ENCODE measurements at places on chromosomes 7 and 10. TPM values are rescaled to one million over a fixed set of nuclear protein-coding genes. Genes with fewer than 3 reads are reported as not detected.

- DNase-seq = no peak
Measured at GRCh38 chr10:88149906-88150305, 286.5 kb downstream of the PTEN start.

GRCh38 chr10:52959810-52960209 lies 187.2 kb upstream of the MBL2 start:
- no peak for DNase-seq

- no peak for DNase-seq
Measured at GRCh38 chr7:104908636-104909035, 105.4 kb upstream of the KMT2E start.

- DNase-seq = no peak
Measured at GRCh38 chr7:74164985-74165456, 9.1 kb upstream of the EIF4H start.

- no peak for DNase-seq
Measured at GRCh38 chr7:93054975-93055374, 62.8 kb downstream of the SAMD9 start.

GRCh38 chr7:151864081-151864480 lies 12.8 kb downstream of the PRKAG2 start:
- DNase-seq = peak; percentile 58

- peak; percentile 18 for DNase-seq
Measured at GRCh38 chr7:44283381-44284211, 41.8 kb downstream of the CAMK2B start.

DNA sequence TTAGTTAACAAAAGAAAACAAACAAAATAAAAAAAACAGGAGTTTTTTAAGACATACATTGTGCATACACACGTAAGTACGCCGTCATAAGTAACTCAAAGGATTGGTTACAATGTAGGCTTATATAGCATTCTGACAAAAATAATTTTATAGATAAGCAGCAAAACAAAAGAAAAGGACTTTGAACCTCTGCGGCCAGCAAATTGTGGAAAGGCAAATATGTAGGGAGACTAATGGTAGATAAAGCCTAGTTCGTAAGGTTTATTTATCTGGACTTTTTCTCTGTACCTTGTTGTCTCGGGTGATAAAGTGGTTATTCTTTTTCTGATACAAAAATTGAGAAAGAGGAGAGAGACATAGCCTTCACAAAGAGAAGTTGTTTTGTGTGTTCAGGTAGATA lies 891.9 kb downstream of the CNTNAP2 start:
- DNase-seq = no peak

DNA sequence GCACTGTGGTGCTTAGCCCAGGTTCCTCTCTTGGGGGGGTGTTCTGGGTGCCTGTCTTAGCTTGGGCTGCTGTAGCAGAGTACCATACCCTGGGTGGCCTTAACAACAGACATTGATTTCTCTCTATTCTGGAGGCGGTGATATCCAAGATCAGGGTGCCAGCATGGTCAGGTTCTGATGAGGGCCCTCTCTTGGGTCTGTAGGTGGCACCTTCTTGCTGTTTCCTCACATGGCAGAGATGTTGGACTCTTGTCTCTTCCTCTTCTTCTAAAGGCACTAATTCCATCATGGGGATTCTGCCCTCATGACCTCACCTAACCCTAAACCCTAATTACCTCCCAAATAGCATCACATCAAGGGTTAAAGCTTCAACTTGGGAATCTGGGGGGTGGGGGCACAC lies 19.9 kb upstream of the CRHR2 start:
- no peak for DNase-seq

- no peak for DNase-seq
Measured at GRCh38 chr10:92047215-92047614, 123.6 kb downstream of the BTAF1 start.

- DNase-seq = no peak
Measured at GRCh38 chr7:22588351-22588750, 88.4 kb upstream of the STEAP1B start.

GRCh38 chr10:127267442-127267841 lies 71.1 kb upstream of the INSYN2A start:
- no peak for DNase-seq

- no peak for DNase-seq
Measured at GRCh38 chr10:31304291-31304970, 14.6 kb upstream of the ZEB1 start.

- DNase-seq = no peak
Measured at GRCh38 chr7:31033674-31034300, 18.3 kb upstream of the ADCYAP1R1 start.

DNA sequence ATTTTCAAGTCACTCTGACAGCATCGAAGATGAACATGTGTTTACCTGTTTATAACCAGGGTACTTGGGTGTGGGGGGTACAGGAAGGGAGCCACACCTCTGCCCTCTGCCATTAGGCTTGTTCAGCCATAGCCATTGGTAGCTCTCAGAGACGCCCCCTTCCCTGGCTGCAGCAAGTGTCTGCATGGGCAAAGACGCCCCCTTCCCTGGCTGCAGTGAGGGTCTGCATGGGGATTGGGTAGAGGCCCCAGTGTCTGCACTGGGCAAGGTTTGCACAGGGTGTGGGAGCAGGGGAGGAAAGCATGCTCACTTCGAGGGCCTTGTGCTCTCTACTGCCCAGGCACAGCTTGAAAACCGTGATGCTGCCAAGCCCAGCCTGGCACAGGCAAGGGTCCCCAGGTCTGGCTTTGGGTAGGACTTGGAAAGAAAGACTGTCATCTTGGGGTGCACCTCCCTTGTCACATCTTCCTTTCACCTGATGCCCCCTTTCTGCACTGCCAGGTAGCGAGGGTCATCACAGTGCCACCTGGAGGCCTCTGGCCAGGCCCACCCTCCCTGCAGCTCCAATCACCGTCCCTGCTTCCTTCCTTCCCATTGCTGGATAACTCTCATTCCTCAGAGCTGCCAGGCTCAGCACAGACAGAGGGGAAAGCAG lies 3.7 kb downstream of the TMEM225B start:
- no peak for DNase-seq

GRCh38 chr10:126611303-126611702 lies 59.2 kb downstream of the C10orf90 start:
- peak; percentile 6 for DNase-seq

- peak; percentile 82 for DNase-seq
Measured at GRCh38 chr10:129888784-129889616, 75.1 kb downstream of the EBF3 start.

GRCh38 chr7:13279854-13280435 lies 592.5 kb downstream of the ARL4A start:
- peak; percentile 27 for DNase-seq

DNA sequence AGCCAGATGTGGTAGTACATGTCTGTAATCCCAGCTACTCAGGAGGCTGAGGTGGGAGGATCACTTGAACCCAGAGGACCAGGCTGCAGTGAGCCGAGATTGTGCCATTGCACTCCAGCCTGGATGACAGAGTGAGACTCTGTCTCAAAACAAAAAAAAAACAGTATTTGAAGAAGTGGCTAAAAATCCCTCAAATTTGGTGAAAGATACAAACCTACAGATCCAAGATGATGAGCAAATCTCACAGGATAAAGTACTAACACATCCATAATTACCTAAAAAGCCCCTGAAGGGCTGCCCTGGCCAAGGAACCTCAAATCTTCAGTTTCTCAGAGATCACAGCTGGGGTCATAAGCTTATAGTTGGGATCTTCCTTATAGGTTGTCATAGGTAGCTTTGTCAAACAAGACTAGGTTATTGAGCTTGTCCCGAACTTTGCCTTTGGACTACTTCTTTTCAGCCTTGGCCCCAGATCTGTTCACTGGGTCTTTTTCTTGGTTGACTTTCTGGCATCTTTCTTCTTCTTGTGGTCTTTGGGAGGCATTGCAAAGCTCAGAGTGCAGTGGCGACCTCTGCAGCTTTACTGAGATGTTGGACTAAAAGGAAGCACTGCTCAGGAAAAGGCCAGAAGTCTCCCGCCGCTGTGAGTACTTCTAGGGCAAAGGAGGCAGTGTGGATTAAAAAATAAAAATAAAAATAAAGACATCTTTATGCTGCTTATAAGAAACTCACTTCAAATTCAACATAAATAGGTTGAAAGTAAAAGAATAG lies 28.6 kb upstream of the SAR1A start:
- DNase-seq = no peak

- peak; percentile 59 for DNase-seq
Measured at GRCh38 chr10:70905071-70906021, 17.0 kb upstream of the PCBD1 start.

GRCh38 chr7:155425887-155426286 lies 32.0 kb upstream of the EN2 start:
- no peak for DNase-seq

Gene OR6B1
- not detected for polyA plus RNA-seq

Gene SAMD9L
- 13.8 TPM for polyA plus RNA-seq

Gene PLCE1
- polyA plus RNA-seq = 22.3 TPM

Gene FBXL13
- polyA plus RNA-seq = 5.7 TPM

Gene IL15RA
- 6.0 TPM for polyA plus RNA-seq

Gene GLI3
- polyA plus RNA-seq = 31.9 TPM

Gene FAM25C
- not detected for polyA plus RNA-seq

Gene PRR15
- polyA plus RNA-seq = 0.24 TPM

Gene DOCK1
- 73.4 TPM for polyA plus RNA-seq

Gene TAX1BP1
- polyA plus RNA-seq = 107 TPM

Gene ARHGAP22
- polyA plus RNA-seq = 2.9 TPM

Gene DPYSL4
- 13.1 TPM for polyA plus RNA-seq

Gene ANXA8L1
- polyA plus RNA-seq = 2.1 TPM

Gene SPDYE2
- 7.2 TPM for polyA plus RNA-seq

All from left lung (tissue), 14 donors.